ENCODE measurements at places on chromosomes 13 and 19. TPM values are rescaled to one million over a fixed set of nuclear protein-coding genes. Genes with fewer than 3 reads are reported as not detected.

Gene TUBB4A
- 0.44 TPM for total RNA-seq

Gene SELENOV
- total RNA-seq = not detected

Gene ATCAY
- total RNA-seq = 0.12 TPM

Gene ZNF44
- total RNA-seq = 13.8 TPM

Gene COLGALT1
- 90.9 TPM for total RNA-seq

DNA sequence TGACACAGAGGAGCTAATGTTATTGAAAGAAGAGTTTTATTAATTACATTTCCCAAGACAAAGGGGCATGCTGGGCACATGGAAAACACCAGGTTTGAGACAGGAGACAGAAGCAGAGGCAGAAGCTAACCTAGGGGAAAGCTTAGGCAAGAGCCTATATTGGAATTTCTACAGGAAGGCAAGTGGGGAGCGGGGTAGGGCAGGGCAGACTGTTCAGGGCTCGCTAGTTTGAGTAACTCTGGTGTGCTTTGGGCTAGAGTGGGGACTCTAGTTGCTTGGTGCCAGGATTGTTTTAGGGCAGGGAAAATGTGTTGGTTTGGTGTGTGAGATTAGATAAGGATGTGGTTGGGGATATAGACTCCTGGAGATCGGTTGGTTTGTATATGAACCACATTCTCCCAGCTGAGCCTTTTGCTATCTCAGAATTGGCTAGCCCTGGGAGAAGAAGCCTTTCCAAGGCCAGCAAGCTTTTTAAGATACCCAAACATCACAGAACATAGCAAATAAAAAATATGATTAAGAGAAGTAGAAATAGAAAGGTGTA lies 8.4 kb upstream of the UFM1 start:
- DNase-seq = no peak

DNA sequence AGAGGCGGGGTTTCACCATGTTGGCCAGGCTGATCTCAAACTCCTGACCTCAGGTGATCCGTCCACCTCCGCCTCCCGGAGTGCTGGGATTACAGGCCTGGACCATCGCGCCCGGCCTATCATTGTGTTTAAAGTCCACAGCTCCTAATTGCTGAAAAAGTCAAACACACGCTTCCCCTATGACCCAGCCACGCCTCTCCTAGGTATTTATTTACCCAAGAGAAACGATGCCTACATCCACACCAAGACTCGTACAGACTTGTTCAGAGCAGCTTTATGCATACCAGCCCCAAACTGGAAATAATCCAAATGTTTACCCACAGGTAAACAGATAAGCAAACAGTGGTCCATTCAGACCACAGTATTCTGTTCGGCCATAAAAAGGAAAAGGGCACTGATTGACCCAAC lies 15.1 kb downstream of the ZNRF4 start:
- DNase-seq = no peak

DNA sequence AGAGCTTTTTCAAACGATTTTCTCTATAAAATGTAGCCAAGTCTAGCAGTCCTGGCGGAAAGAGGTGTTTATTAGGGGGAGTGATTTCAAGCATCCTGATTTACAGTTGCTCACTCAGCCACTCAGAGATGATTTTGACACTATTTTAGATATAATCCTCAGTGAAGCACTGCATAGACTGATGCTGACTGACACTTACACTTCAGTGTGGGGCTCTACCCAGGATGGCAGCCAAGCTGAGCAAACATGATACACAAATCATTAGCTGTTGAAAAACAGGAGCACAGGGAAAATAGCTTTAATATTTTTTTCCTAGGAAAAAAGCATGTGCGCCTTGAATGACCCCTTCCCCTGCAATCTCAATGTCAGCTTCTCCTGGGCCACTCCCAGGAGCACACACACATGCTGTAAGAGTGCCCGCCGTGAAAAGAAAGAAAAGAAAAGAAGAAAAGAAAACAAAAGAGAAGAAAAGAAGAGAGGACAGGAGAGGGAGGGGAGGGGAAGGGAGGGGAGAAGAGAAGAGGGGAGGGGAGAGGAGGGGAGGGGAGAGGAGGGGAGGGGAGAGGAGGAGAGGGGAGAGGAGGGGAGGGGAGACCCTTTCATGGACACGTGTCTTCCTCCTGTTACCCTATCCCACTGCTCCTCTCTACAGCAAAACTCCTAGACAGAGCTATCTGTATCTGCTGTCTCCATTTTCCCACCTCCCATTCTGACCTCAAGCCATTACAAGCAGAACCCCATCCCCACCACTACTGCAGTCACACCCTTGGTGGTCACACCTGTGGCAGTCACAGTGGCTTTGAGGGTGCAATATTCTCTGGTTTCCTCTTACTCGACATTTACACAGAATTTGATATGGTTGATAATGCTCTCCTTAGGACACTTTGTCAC lies 36.4 kb downstream of the RCBTB2 start:
- DNase-seq = no peak

- no peak for DNase-seq
These were observed 138.0 kb downstream of the ENOX1 start for GRCh38 chr13:43648733-43649132.

DNA sequence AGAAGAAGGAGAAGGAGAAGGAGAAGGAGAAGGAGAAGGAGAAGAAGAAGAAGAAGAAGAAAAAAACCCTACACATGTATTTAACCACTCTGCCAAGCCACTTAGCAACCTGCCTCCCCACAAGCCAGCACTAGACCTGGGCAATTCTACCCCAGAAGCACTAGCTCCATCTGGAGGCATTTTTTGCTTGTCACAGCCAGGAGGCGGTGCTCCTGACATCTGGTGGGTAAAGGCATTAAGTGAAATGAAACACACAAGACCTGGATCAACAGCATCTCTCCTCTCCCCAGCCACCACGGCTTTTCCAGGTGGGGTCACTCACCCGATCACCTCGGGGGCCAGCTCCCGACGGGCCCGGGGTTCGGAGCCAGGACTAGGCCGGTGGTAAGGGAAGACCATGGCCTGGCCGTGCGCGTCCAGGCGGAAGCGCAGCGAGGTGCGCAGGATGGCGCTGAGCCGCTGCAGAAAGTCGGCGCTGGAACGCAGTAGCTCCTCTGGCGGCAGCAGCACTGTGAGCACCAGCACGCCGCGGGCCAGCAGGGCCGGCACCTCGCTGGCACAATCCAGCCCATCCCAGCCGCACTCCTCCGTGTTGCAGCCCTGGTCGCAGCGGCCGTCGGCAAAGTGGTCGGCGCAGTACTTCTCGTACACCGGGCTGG lies 26.9 kb downstream of the NOTCH3 start:
- DNase-seq = no peak

- DNase-seq = no peak
These were observed 40.7 kb upstream of the TNFSF11 start for GRCh38 chr13:42533336-42533591.

DNA sequence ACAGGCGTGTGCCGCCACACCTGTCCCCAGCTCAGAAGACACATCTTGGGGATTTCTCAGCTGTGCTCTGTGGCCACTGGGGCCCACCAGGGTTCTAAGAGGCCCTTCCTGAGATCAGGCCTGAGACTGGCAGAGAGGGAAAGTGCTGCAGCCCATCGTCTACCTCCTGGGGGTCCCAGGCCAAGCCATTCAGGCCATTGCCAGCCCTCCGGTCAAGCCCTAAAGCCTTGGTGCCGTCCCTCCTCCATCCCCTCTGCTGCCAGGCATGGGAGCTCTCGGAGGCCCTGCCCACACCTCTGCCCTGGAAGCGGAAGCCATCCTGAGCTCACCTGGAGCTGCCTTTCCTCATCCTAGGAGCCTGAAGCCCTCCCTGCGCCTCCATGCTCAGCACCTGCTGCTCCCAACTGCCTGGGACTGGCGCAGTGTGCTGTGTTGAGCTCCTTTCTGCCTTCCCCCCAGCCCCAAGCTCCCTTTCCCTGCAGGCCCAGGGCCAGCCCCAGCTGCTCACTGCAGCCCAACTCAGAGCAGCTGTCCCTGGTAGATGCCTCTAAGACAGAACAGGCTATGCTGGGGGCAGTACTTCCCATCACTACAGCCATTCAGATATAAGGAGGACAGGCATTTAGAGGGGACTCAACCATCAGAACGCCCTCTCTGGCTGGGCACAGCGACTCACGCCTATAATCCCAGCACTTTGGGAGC lies 2.9 kb downstream of the SLC7A9 start:
- no peak for DNase-seq

DNA sequence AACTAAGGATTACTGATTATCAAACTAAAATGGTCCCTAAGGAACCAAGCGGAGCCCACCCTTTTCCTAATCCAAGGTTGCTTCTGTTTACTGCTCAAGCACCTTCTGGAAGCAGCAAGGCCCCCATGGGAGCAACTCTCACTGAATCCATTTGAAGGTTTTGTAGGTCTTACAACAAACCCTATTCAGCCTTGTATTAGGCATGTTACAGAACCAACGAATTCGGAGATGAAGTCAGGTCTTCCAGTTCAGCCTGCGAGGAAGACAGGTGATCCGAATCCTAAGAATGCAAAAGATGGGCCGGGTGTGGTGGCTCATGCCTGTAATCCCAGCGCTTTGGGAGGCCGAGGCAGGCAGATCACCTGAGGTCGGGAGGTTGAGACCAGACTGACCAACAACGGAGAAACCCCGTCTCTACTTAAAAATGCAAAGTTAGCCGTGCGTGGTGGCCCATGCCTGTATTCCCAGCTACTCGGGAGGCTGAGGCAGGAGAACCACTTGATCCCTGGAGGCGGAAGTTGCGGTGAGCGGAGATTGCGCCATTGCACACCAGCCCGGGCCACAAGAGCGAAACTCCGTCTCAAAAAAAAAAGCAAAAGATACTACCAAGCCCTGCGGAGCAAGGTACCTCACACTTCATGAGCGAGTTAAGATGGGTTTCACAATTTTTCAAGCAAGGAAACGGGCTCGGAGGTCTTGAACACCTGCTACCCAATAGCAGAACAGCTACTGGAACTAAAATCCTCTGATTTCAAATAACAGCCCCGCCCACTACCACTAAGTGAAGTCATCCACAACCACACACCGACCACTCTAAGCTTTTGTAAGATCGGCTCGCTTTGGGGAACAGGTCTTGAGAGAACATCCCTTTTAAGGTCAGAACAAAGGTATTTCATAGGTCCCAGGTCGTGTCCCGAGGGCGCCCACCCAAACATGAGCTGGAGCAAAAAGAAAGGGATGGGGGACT lies 609 bp downstream of the ZAR1L start:
- DNase-seq = peak; percentile 33

DNA sequence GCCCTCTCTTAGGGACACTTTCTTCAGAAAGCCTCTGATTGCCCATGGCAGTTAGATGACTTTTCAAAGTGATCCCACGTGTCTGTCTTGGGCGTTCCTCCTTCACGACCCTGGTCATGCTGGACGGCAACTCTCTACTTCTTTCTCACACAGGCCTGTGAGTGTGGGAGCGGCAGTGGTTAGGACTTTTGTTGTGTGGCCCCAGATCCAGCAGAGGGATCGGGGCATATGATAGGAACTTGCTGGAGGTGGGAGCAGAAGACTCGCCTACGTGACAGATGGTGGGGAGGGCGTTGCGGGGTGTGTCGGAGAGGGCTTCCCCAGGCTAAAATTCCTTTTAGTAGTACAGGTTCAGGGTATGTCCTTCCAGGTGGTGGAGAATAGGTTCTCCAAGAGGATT lies 289.5 kb upstream of the MAB21L1 start:
- no peak for DNase-seq

DNA sequence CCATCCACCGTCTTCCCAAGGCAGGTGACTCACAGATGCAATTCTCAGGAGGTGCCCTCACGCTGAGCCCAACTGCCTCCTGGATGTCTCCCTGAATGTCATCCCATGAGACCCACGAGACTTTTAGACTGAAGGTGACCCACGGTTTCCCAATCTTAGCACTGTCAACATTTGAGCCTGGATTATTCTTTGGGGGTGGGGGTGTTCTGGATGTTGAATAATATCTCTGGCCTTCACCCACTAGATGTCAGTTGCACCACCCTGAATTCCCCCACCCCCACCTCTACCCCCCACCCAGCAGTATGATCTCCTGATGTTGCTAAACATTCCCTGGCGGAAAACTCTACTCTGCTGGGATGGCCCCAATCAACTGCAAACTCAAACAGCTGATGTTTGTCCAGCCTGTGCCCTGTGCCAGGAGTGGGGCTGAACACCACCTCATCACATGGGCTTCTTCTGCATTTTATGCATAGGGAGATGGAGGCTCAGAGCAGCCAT lies 2.2 kb upstream of the CYP4F22 start:
- DNase-seq = no peak

DNA sequence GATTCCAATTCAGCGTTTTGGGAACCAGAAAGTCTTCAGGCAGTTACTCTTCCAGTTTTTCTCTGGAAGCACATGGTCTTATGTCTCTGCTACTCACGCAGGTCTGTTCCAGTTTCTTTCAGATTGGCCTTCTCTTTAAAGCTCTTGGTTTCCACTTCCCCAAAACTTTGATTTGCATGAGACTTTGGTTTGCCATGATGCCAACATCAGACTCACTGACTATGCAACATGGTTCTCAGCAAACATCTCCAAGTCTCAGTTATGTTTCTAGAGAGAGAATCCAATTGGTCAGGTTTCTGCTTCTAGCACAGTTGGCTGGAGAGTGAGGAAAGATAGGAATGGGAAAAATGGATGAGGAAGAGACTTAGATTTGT lies 3.1 kb downstream of the AKAP11 start:
- DNase-seq = no peak

DNA sequence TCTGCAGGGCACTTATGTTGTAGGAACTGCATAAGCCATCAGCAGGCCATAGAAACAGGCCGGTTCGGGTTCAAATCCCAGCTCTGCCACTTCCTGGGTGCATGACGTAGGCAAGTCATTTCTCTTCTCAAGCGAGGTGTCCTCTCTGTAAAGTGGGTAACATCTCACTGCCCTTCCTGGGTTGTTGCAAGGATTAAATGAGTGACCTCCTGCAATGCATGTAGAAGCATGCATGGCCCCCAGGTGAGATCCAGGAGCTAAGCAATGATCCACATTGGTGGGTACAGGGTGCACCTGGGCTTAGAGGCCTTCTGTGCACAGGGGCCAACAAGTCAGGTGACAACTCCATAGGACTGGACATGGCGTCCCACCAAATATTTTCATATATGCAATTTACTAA lies 13.8 kb downstream of the PHLDB3 start:
- no peak for DNase-seq

DNA sequence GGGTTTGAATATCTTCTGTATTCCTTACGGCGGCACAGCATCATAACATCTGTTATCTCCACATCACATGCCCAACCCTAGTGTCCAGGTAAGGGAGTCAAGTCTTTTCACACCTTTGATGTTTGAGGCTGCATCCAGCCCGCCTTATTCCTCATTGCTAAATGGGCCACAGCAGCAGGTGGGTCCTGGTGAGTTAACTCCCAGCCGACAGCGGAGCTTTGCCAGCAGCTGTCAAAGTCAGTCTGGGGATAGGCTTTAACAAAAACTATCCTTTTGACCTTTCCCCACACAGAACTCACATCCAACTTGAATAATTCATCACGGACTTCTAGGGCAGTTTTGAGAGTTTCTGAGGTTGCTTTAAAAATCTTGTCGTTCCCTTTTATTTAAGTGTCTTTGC lies 235.1 kb downstream of the DLEU7 start:
- no peak for DNase-seq

DNA sequence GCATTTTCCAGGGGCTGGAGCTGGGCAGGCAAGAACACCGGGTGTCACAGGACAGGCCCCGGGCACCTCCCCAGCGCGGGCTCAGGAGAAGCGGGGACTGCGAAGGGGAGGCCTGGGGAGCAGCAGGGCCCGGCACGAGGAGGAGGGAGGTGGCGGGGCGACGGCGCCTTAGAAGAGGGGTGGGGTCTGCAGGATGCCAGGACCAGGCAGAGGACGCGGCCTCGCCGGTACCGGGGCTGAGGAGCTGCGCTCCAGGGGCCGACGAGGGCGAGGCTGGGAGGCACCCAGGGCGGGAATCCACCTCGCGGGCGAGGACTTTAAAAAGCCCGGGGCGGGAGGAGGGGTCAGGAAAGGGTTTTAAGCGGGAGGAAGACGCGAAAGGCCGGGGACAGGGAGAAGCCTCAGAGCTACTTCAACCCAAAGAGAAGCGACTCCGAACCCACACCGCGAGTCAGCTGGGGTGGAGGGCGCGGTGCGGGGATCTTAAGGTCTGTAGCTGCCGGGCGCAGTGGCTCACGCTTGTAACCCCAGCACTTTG lies 665 bp downstream of the ZNF347 start:
- DNase-seq = peak; percentile 52

Measured in colonic mucosa (tissue), 4 donors.